Caco-2 (cell line): ENCODE measurements at places on chromosomes 13 and 19. TPM values are rescaled to one million over a fixed set of nuclear protein-coding genes. Genes with fewer than 3 reads are reported as not detected.

GRCh38 chr13:93872376-93872775, 607.1 kb downstream of the DCT start:
- H3K4me3 ChIP-seq, result no peak overlapping the region
- no peaks in the 10 kb centered on the region for H3K27me3 ChIP-seq
- H3K4me1 ChIP-seq, result no peaks in the 10 kb centered on the region
- H3K27ac ChIP-seq, result no peak overlapping the region

DNA sequence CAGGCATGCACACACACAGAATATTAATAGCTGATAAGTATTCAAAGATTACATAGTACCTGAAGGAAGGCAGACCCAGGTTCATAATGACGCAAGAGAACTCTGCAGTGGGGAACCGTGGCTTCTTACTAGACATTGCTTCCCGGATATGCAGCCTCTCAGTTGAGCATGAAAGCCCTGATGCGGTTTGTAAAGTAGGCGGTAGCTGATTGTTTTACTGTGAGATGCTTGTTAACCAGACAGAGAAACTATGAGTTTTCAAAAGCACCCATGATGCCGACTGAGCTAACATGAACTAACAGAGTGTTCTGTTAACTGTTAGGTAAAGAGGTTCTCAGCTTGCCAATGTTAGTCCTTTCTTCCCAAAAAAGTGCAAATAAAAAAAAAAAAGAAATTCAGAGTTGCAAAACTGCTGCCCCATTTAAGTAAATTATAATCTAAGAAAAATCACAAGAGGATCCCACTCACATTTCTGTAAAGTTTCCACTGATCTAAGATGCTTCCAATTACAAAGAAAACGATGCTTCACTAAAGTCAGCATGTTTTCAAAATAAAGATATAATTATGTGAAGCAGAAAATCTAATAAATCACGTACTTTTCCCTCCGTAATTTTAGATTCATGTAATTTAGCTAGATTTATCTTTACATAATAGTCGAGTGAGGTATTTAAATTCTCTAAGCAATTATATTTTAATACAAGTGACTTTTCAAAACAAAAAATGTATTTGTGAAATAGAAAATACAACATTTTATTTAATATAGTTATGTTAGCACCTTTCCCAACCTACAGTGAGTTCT, 2.2 kb downstream of the FLT1 start:
- H3K27ac ChIP-seq, result no peak overlapping the region
- no peak overlapping the region for H3K4me3 ChIP-seq
- H3K36me3 ChIP-seq, result no peaks in the 10 kb centered on the region
- peaks cover 9% of the 10 kb centered on the region; the same call in 1 of the 2 replicates for H3K4me1 ChIP-seq
- H3K27me3 ChIP-seq, result peaks cover 12% of the 10 kb centered on the region

DNA sequence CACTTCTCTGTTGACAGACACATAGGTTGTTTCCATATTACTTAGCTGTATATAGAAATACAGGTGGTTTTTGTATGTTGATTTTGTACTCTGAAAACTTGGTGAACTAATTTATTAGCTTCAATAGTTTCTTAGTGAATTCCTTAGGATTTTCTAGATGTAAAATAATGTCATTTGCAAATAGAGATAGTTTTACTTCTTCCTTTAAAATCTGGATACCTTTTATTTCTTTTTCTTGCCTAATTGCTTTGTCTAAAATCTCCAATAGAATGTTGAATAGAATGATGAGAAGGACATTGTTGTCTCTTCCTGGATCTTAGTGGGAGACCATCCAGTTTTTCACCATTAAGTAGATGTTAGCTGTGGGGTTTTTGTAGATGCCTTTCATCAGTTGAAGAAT, 18.7 kb downstream of the RB1 start:
- no peak overlapping the region for H3K27ac ChIP-seq
- no peak for DNase-seq
- no peaks in the 10 kb centered on the region for H3K4me1 ChIP-seq
- H3K27me3 ChIP-seq, result no peaks in the 10 kb centered on the region

GRCh38 chr13:51257187-51257586, 35.0 kb downstream of the FAM124A start:
- no peaks in the 10 kb centered on the region for H3K4me1 ChIP-seq
- no peaks in the 10 kb centered on the region for H3K27me3 ChIP-seq
- no peak overlapping the region for H3K4me3 ChIP-seq
- no peak overlapping the region for H3K27ac ChIP-seq

DNA sequence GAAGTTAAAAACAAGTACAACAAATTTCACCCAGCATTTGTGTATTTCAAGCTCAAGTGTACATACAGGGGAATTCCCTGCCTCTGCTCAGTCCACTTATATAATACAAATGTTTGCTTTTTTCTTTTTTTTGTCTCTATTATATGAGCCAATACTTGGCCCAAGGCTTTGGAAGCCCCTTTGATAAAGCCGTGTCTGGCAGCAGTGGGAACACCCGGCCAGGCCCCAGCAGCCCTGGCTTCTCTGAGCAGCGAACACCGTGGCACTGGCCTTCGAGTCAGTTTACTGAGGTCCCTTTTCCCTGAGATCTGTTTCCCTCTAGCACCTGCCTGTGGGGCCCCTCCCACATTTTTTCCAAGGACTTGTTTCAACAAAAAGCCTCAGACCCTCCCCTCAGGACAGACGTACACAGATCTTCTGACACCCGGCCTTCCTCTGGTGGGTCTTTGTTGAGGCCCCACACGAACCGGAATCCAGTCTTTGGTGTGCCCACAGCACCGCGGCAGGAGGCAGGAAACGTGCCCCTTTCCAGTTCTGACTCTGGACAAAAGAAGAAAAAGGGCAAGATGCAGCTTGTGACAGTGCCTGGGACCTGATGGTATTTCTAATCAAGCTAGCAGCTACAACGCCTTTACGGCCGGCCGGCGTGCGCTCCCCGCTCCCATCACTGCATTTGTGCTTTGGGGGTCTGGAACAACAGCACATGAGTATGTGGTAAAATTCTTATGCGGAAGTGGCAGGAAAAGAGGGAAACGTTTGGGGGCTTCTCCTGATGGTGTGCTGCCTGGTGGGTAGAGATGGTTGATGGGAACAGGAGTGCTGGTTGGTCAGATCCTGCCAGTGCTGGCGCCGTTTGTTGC, 13.8 kb downstream of the SIPA1L3 start:
- peak; percentile 52 for DNase-seq
- no peaks in the 10 kb centered on the region for H3K36me3 ChIP-seq
- no peaks in the 10 kb centered on the region for H3K27me3 ChIP-seq
- H3K27ac ChIP-seq, result peak overlapping the region; percentile 93

- H3K27ac ChIP-seq, result no peak overlapping the region
- no peak overlapping the region for H3K4me3 ChIP-seq
- H3K27me3 ChIP-seq, result no peaks in the 10 kb centered on the region
- H3K4me1 ChIP-seq, result no peaks in the 10 kb centered on the region
- peak; percentile 70 for DNase-seq
- H3K36me3 ChIP-seq, result no peaks in the 10 kb centered on the region
Observed at GRCh38 chr19:19540715-19541515, 2.9 kb downstream of the CILP2 start.

GRCh38 chr13:78830508-78830907, 171.6 kb upstream of the OBI1 start:
- no peak overlapping the region for H3K4me3 ChIP-seq
- no peak for DNase-seq
- no peak overlapping the region for H3K27ac ChIP-seq
- H3K4me1 ChIP-seq, result no peaks in the 10 kb centered on the region
- H3K36me3 ChIP-seq, result no peaks in the 10 kb centered on the region
- no peaks in the 10 kb centered on the region for H3K27me3 ChIP-seq

DNA sequence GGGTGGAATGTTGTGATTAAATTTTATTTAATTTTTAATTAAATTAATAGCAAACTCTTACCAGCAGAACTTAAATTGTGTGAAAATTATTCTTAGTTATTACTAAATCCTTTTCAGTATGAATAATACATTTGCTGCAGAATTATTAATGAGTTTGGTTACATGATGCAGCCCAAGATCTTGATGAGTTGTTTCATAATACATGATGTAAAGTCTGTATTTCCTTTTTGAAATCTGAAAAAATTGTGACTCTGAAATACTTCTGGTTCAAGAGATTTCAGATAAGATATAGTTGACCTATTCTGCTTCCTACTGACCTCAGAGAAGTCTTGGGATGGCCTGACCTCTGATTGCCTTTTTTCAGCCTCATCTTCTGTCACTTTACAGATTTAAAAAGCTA, 11.1 kb downstream of the SAE1 start:
- peak overlapping the region; percentile 24 for H3K27ac ChIP-seq
- peaks cover 11% of the 10 kb centered on the region for H3K4me1 ChIP-seq
- H3K36me3 ChIP-seq, result peaks cover 3% of the 10 kb centered on the region
- DNase-seq, result no peak
- no peak overlapping the region for H3K4me3 ChIP-seq

Gene GPR12
- total RNA-seq, result not detected in 2 replicates

Gene PDX1
- 3.7 and 3.9 TPM in 2 replicates for total RNA-seq

Gene CASP14
- not detected in 2 replicates for total RNA-seq
